ENCODE measurements at places on chromosomes 4 and X. TPM values are rescaled to one million over a fixed set of nuclear protein-coding genes. Genes with fewer than 3 reads are reported as not detected.
A peak's percentile ranks its signal among the peaks of the same experiment; 100 is the strongest.

DNA sequence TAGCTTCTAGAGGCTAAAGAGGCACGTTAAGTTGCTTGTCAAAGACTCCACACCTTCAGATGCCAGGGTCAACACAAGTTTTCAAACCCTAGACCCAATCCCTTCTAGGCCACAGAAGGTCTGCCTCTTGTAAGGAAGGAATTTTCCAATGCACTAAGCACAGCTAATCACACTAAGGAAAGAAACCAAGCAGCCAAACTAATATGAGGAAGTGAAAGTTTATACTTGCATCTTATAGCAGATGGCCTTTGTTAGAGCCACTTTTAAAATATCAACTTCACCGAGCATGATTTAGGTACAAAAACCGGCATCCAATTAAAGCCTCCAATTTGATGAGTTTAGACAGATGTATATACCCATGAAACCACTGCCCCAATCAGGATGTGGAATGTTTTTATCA is 9.9 kb downstream of the FHL1 start:
- H3K4me3 ChIP-seq = no peak overlapping the region
- no peak for DNase-seq

GRCh38 chr4:105192474-105192873 is 45.8 kb downstream of the TET2 start:
- no peak for DNase-seq
- H3K4me1 ChIP-seq = peaks cover 18% of the 10 kb centered on the region
- peaks cover 47% of the 10 kb centered on the region for H3K36me3 ChIP-seq
- H3K27me3 ChIP-seq = no peaks in the 10 kb centered on the region
- no peak overlapping the region for H3K27ac ChIP-seq

DNA sequence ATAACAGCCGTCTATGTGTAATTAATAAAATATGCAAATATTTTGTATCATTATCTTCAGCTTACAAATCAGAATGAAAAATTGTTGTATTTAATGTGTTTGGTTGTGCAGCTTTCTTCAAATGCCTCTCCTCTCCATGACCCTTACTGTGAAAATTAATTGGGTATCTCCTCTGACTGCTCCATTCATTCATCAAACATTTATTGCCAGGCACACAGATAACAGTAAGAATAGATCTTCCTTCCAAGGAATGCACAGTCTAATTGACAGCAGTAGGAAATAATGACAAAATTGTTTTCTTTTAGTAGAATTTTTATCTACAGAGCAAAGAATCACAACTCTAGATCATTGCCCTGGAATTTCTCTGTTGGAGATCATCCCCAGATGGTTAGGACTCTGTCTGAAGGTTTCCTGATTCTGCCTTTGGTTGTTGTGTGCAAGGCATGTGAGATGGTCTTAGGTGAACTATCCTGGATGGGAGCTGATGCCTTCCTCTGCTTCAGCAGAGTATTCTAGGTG is 395.0 kb upstream of the FAT1 start:
- DNase-seq = no peak
- H3K4me3 ChIP-seq = no peak overlapping the region
- H3K4me1 ChIP-seq = no peaks in the 10 kb centered on the region
- no peaks in the 10 kb centered on the region for H3K27me3 ChIP-seq
- no peaks in the 10 kb centered on the region for H3K36me3 ChIP-seq
- H3K27ac ChIP-seq = no peak overlapping the region

DNA sequence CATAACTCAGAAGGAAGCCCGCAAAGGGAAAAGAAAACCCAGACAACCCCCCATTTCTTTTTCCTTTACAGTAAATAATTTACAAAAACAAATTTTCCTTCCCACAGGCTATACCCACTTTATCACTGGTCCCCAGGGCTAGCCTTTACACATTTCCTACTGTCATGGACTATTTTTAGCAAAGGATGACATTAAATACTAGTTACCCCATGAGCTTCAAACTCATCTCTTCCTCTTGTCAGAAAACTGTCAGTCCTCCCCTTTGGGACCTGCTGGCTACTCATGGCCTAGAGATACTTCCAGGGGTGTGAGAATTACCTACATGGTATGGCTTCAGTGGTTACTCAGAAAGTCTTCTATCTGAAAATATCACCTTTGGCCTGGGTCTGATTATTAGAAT is 11.9 kb downstream of the TSC22D3 start:
- H3K4me3 ChIP-seq = no peak overlapping the region

GRCh38 chrX:78124307-78124706 is 15.1 kb downstream of the TAF9B start:
- peak overlapping the region; percentile 34 for H3K27ac ChIP-seq
- H3K27me3 ChIP-seq = no peaks in the 10 kb centered on the region
- no peak overlapping the region for H3K4me3 ChIP-seq
- peaks cover 67% of the 10 kb centered on the region for H3K36me3 ChIP-seq
- peaks cover 34% of the 10 kb centered on the region for H3K4me1 ChIP-seq
- no peak for DNase-seq

DNA sequence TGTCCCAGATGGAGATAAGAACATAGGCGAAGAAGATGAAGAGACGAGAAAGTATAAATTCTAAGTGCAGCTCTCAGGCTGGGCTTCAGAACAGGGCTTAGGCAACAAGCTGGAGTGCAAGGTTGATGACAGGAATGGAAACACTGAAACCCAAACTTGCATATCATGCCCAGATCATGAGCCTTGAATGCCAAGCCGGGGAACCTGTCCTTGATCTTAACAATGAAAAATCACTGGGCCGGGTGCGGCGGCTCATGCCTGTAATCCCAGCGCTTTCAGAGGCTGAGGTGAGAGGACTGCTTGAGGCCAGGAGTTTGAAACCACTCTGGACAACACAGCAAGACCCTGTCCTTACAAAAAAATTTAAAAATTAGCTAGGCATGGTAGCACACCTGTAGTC is 17.2 kb downstream of the AFAP1 start:
- peaks cover 1% of the 10 kb centered on the region for H3K36me3 ChIP-seq
- DNase-seq = no peak
- H3K27ac ChIP-seq = no peak overlapping the region

DNA sequence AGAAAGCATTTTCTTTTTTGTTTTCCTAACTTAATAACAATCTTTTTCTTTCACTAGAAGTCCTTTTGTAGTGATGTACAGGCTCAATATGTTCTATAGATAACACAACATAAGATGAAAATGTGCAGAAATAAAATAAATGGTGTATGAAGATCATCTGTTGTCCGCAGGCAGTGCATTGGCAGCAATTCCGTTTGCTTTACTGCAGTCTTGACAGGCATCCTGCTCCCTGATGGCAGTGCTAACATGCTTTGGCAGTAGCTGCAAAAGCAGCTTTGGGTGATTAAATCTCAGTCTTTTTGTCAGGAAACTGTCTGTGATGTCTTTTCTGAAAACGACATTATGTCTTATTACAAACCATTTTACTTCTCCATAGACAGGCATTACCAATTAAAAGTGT is 131.4 kb downstream of the TRAM1L1 start:
- H3K27me3 ChIP-seq = no peaks in the 10 kb centered on the region
- no peak overlapping the region for H3K4me3 ChIP-seq
- no peaks in the 10 kb centered on the region for H3K36me3 ChIP-seq
- no peaks in the 10 kb centered on the region for H3K4me1 ChIP-seq
- no peak for DNase-seq

DNA sequence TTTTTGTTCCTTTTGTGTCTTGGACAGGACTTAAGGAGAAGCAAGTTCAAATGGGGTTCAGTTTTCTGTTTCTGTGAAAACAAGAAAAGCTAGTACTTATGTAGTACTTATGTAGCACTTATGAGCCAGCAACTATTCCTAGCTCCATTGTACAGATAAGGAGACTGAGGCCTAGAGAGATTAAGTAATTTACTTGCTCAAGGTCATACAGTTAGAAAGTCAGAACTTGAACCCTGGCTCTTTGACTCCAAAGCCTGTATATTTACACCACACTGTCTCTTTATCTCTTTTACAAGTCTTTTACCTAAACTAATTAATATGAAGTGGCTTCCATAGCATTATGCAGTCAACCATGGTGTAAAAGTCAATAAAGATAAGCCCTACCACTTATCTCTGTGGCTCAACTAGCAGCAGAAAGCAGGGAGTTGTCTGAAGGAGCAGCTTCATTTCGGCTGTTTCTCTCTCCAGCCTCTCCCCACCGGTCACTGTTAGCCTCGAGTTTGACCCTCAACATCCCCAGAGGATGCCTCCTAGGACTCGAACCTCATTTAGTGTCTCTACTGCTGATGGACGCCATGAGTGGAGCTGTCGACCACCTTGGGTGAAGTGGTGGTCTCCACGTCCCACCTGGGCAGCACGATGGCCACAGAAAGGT is 209.9 kb downstream of the SHROOM3 start:
- DNase-seq = no peak
- no peak overlapping the region for H3K4me3 ChIP-seq
- no peaks in the 10 kb centered on the region for H3K36me3 ChIP-seq
- H3K4me1 ChIP-seq = no peaks in the 10 kb centered on the region
- peaks cover 22% of the 10 kb centered on the region for H3K27me3 ChIP-seq

GRCh38 chr4:27088491-27088890 is 227.8 kb downstream of the STIM2 start:
- no peak overlapping the region for H3K4me3 ChIP-seq
- no peaks in the 10 kb centered on the region for H3K36me3 ChIP-seq
- H3K27me3 ChIP-seq = peaks cover 42% of the 10 kb centered on the region
- DNase-seq = no peak

DNA sequence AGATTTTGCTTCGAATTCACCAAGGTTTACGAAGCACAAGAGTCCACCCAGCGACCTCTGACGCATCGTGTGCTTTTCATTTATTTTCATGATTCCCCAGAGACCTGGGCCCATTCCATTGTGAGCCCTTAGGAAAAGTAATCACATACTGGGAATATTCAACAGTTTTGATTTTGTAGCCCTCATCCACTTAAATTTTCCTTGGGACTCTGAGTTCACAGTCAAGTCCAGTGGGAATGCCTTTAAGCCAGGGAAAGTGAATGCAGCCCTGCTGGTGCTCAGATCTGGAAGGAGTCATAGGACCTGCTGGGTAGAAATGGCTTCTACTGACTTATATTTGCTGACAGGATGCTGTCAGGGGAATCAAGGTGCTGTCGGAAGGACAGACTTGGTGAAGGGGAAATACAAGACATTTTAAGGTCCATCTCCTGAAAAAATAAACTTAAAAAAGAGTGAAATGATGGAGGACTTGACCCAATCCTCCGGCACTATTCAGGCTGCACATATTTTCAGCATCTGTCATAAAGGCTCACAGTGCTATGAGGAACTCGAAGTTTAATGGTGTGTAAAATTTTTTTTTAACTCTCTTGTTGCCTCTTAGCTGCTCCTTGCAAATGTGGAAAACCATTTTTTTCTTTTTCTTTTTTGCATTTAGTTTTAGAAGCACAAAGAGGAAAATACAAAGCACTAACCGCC is 204.9 kb downstream of the MID1 start:
- H3K4me1 ChIP-seq = no peaks in the 10 kb centered on the region
- no peak overlapping the region for H3K27ac ChIP-seq
- no peak for DNase-seq
- no peaks in the 10 kb centered on the region for H3K36me3 ChIP-seq

DNA sequence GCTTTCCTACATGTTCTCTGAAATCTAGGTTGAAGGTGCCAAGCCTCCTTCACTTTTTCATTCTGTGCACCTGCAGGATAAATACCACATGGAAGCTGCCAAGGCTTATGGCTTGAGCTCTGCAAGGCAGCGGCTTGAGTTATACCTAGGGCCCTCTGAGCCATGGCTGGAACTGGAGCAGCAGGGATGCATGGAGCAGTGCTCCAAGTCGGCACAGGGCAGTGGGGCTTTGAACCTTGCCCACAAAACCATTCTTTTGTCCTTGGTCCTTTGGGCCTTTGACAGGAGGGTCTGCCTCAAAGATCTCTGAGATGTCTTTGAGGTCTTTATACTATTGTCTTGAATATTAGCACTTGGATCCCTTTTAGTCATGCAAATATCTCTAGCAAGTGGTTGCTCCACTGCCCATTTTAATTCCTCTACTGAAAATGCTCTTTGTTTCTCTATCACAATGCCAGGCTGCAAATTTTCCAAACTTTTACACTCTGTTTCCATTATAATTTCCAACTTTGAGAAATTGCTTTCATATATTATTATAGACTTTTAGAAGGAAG is 536.2 kb upstream of the KLHL4 start:
- no peak for DNase-seq
- H3K4me1 ChIP-seq = no peaks in the 10 kb centered on the region
- H3K36me3 ChIP-seq = peaks cover 2% of the 10 kb centered on the region
- no peak overlapping the region for H3K4me3 ChIP-seq

GRCh38 chr4:146458594-146458993 is 63.1 kb downstream of the SLC10A7 start:
- H3K36me3 ChIP-seq = peaks cover 26% of the 10 kb centered on the region
- peak overlapping the region; percentile 79 for H3K27ac ChIP-seq
- DNase-seq = no peak
- H3K27me3 ChIP-seq = no peaks in the 10 kb centered on the region
- peaks cover 19% of the 10 kb centered on the region for H3K4me1 ChIP-seq
- H3K4me3 ChIP-seq = peak overlapping the region; percentile 41

The HEPH gene
- not detected for total RNA-seq

The UGT2B15 gene
- total RNA-seq = not detected

The DDX60 gene
- 90.5 TPM for total RNA-seq

The SLC7A11 gene
- total RNA-seq = 6.7 TPM

The TLR2 gene
- not detected for total RNA-seq

Data from activated CD8-positive, alpha-beta memory T cell treated with anti-CD3 and anti-CD28 coated beads, Interleukin-2, amount 10 ng/mL, durations not matched to agents 7 days and 5 days (primary cell).